ENCODE measurements at places on chromosomes 6 and 20.

GRCh38 chr20:38685853-38686473 is 38.3 kb upstream of the SLC32A1 start:
- no peak for DNase-seq

DNA sequence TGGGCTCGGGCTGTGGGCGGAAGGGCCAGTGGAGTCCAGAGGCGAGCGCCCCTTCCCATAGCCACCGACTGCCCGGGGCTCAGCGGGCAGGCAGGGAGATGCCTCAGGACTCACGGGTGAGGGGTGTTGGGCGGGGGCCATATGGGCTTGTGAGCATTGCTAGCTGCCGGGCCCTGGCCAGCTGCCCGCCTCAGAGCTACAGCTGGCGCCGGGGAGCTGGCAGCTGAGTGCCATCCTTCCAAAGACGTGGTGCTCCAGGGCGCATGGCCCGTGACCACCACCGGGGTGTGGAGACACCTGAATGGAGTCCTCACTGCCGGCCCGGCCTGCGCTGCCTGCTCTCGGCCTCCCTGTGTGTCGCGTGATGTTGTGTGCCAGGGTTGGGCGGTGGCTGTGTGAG is 10.6 kb upstream of the RBBP8NL start:
- DNase-seq, result no peak

GRCh38 chr20:21388566-21388965 is 8.8 kb downstream of the NKX2-4 start:
- DNase-seq, result no peak

GRCh38 chr20:63746751-63747315 is 7.3 kb downstream of the SLC2A4RG start:
- no peak for DNase-seq

DNA sequence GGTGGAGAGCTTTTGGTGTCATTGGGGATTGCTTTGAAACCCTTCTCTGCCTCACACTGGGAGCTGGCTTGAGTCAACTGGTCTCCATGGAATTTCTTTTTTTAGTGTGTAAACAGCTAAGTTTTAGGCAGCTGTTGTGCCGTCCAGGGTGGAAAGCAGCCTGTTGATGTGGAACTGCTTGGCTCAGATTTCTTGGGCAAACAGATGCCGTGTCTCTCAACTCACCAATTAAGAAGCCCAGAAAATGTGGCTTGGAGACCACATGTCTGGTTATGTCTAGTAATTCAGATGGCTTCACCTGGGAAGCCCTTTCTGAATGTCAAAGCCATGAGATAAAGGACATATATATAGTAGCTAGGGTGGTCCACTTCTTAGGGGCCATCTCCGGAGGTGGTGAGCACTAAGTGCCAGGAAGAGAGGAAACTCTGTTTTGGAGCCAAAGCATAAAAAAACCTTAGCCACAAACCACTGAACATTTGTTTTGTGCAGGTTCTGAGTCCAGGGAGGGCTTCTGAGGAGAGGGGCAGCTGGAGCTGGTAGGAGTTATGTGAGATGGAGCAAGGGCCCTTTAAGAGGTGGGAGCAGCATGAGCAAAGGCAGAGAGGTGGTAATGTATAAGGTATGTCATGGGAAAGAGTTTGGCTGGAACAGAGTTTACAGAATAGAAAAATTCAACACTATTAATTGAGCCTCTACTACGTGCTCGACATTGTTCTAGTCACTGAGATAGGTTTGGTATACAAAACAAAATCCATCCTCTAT is 31.2 kb downstream of the SRSF3 start:
- no peak for DNase-seq

DNA sequence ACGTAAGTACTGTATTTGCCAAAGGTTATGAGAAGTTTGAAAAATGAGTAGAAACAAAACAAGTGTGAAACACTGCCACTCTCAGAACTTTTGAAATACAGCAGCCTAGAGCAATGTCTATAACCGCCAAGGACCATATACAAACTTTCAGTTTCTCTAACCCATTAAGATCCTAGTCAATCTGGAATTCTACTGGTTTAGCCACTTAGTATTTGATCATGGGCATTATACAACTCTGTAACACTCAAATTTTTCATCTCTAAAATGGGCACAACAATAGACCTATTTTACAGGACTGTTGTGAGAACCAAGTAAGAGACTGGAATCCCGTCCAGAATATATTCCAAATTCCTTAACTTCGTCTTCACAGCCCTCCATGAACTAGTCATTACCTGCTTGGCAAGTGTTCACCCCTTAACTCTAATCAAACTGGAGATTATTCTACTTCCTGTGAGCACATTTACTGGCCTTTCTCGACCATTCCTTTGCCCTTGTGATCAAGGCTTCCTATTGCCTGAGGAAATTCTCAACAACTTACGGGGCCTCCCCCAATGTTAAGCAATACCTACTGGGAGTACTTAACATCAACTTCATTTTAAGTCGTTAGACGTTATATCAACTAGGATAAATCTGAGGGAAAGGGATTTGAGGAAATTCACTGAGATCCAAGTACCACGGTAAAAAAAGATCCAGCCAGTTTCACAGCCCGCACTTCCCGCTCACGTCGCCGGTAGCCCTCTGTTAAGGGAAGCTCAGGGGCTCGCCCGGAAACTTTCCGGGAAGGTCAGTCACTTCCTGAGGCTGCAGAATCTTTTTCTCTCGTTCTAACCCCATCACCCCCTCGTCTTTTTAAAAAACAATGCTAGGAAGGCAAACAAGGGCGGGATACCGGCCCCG is 1.1 kb downstream of the EIF2S2 start:
- DNase-seq, result no peak

DNA sequence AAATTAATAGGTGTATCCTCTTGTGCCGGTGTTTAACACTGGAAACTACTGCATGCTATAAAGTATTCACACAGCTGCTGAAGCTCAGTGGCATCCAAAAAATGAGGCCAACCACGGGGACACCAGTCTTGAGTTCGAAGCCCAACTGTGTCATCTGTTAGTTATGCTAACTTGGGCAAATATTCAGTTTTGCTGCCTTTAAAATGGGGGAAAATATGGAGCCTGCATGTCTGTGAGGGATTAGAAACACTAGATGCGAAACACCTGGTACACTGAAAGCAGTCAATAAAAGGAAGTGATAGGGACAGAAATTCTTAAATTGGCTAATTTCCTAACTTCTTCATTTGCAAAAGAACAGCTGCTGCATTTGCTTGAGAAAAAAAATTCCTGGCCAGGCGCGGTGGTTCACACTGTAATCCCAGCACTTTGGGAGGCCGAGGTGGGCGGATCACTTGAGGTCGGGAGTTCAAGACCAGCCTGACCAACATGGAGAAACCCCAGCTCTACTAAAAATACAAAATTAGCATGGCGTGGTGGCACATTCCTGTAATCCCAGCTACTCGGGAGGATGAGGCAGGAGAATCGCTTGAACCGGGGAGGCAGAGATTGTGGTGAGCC is 36.6 kb upstream of the MLIP start:
- no peak for DNase-seq

- no peak for DNase-seq
Observed at GRCh38 chr6:33960345-33961313, 156.8 kb upstream of the MLN start.

DNA sequence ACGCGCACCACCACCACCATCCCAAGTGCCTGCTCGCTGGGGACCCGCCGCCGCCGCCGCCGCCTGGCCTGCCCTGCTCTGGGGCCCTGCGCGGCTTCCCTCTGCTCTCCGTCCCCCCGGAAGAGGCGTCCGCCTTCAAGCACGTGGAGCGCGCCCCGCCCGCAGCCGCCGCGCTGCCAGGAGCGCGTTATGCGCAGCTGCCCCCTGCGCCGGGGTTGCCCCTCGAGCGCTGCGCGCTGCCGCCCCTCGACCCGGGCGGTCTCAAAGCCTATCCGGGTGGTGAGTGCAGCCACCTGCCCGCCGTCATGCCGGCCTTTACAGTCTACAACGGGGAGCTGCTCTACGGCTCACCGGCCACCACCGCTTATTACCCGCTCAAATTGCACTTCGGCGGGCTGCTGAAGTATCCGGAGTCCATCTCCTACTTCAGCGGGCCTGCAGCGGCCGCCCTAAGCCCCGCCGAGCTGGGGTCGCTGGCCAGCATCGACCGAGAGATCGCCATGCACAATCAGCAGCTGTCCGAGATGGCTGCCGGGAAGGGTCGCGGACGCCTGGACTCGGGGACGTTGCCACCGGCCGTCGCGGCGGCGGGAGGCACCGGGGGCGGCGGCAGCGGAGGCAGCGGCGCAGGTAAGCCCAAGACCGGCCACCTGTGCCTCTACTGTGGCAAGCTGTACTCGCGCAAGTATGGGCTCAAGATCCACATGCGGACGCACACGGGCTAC is 7.2 kb downstream of the PRDM13 start:
- no peak for DNase-seq

GRCh38 chr6:106390088-106390487 is 29.6 kb downstream of the CRYBG1 start:
- no peak for DNase-seq

- no peak for DNase-seq
Observed at GRCh38 chr6:143058987-143059386, 1.7 kb upstream of the AIG1 start.

DNA sequence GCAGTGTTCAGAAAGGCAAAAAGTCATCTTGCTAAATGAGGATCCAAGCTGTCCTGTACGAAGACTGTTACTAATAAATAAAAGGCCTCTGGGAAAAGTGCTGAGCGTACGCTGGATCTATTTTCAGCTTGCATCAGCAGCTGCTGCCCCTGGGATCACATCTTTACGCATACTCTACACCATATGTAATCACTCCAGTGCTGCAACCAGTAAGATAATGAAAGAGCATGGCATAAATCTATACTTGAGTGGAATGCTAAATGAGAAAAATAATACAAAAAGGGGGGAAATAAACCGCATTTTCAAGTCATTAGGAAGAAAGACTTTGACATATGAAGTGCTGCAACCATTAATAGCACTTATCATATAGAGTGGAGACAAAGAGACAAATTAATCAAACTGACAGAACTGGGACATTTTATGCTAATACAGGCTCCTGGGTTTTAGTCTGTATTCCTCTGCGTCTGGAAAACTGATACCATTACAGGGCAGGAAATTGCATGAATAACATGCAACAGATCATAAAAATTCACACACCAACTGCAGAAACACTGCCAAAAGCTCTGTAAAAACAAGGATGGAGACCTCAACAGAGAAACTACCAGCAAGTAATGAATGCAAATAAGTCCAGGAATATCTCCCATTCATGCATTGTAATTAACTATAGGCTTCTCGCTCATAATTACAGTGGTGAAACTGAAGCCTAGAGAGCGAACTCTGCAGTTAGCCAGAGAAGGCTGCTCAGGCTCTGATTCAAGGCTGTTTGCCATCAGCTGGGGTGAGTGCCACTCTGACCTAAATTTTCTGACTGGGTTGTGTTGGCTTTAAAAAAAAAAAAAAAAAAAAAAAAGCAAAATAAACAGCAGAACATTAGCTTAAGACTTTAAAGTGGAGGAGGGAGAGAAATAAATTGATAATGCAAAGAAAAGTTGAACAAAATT is 83.8 kb downstream of the GJA10 start:
- no peak for DNase-seq

- no peak for DNase-seq
Observed at GRCh38 chr6:166849749-166850183, 106.6 kb downstream of the RNASET2 start.

- no peak for DNase-seq
Observed at GRCh38 chr20:8932192-8933165, 136.4 kb upstream of the PLCB4 start.

DNA sequence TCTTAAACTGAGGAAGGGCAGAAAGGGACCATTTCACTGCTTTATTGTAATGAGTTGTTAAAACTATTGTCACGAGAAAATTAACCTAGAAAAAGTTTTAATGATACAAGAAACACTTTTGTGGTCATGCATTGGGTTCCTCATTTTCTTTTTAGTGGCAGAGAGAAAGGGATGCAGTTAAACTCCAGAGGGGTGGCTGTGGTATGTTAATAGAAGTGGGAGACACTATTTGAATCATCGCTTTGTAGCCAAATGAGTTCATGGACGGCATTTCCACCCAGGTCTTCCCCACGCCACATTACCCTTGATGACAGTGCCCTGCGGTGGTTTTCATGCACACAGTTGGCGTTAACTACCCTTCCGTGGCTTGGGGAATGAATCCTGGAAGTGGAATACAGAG is 235.6 kb downstream of the PLCB1 start:
- DNase-seq, result no peak

GRCh38 chr20:46640536-46641311 is 10.5 kb downstream of the SLC13A3 start:
- no peak for DNase-seq

- no peak for DNase-seq
Observed at GRCh38 chr6:63573899-63574553, 1.7 kb downstream of the LOC128125822 start.

DNA sequence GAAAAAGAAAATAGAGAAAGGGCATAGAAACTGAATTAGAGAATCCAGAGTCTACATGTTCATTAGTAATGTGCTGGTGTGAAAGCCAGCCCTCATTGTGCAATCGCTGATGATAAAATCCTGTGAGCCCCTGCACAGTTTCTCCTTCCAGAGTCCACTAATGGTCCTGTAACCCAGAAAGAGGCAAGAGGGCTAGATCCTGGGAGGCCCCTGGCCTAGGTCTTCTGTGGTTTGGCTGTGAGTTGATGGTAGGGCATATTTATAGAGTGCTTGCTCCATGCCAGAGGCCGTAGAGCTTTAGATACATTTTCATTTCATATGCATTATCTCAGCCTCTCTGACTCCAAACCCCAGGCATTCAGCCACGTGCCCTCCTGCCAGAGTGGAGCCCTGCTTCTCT is 94.9 kb upstream of the MTHFD1L start:
- no peak for DNase-seq

DNA sequence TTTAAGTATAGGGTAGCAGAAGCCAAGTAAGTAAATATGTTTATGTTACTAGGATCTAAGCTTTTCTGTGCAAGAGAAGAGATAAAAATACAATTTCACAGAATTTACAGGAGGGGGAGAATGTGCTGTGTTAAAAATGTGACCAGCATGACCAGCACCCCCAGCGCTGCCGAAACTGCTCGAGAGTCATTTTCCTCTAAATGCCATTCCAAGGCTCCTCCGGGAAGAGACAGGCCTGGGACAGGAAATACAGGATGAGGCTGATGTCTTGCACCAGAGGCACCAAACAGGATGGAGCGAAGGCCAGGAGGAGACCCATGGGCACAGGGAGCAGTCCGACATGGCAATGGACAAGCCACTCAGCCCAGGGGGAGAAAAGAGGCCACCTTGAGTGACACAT is 21.1 kb downstream of the TAF4 start:
- DNase-seq, result no peak

DNA sequence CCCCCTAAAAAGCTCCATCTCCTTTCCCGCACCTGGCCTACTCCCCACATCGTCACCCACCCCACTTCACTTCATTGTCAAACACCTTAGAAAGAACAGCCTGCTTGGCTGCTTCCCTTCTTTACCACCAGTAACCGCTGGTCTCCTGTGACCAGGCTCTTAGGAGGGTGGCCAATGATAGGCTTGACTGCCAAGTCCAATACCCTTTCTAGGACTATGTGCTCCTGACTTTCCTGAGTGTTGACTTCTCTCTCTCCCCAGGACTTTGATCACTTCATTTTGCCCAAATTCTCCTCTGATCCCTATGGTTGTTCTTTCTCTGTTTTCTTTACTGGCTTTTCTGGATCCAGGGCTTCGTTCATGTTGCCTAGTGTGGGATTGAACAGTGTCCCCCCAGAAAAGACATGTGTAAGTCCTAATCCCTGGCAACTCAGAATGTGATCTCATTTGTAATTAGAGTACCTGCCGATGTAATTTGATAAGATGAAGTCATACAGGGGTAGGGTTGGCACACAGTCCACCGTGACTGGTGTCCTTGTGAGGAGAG is 254.0 kb downstream of the GMDS start:
- DNase-seq, result no peak

GRCh38 chr6:10725044-10725443 is 2.2 kb downstream of the TMEM14C start:
- no peak for DNase-seq

GRCh38 chr20:59406446-59406845 is 106.0 kb downstream of the EDN3 start:
- no peak for DNase-seq

GRCh38 chr6:165684333-165684732 is 21.3 kb upstream of the PDE10A start:
- no peak for DNase-seq
